ENCODE measurements at places on chromosomes 5 and 9. TPM values are rescaled to one million over a fixed set of nuclear protein-coding genes. Genes with fewer than 3 reads are reported as not detected.

GRCh38 chr5:128341056-128341455 is 197.0 kb downstream of the FBN2 start:
- DNase-seq, result no peak

DNA sequence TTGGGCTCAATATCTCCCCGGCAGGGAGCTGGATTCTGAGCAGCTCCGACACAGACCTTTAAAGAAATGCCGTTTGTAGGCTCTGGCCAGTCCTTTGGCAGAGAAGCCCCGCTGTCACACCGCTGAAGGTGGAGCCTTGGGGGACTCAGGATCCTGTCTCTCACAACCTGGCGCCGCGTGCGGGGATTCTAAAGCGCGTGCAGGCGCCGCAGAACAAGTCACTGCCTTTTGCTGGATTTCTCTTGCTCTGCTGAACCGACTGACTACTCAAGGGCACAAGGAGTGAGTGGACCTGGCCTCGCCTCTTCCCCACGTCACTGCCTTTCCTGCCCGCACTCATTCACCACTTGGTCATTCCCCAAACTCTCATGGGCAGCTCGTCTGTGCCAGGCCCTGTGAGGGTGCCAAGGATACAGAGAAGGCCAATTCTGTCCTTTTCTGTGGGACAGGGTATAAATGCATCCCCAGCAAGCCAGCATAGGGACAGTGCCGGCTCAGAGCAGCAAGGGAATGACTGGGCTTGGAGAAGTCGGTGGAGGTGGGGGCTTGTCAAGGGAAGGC is 69.3 kb downstream of the CRB2 start:
- no peak for DNase-seq

- DNase-seq, result no peak
Measured at GRCh38 chr9:30812821-30813220, 1571.6 kb upstream of the ACO1 start.

DNA sequence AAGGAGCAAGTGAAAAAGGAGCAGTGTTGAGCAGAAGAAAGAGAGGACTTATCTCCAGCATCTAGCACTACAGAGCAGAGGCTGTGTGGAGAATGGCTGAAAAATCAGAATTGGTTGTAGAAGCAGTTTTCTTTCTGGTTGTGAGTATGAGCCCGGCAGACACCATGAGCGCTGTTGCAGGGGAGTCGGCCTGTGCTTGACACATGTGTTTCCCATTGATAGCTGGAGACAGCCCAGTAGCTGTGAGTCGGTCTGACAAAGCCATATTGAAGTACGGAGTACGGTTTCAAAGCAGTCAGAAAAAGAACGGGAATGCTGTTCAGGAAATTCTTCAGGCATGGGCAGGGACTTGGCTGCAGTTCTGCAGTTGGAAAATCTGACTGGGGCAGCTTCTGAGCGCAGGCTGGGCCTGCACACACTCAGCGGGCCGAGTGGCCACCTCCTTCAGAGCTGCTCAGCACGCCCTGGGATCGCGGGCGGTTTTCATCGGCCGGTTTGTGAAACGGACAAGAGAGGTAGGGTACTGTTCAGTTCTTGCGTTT is at the start of gene SGCD:
TSS of gene SGCD (plus strand) at position 447 of the 542 bp plus-strand sequence.
- DNase-seq, result no peak

DNA sequence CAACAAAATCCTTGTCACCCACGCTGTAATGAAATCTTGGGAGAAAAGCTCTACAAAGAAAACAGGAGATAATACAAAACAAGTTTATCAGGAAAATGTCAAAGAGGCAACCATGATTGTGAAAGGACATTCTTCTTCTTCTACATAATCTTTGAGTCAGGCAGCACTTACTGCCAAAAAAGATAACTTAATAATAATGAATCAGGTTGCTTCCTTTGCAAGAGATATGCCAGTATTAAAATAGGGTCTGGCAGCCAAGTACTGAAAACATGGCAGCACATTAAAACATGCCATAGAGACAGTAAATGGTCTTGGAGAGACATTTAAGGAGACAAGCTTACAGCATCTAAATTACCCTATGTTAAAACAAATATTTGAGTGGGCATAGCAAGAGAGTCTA is 1573.4 kb downstream of the EFNA5 start:
- DNase-seq, result no peak

DNA sequence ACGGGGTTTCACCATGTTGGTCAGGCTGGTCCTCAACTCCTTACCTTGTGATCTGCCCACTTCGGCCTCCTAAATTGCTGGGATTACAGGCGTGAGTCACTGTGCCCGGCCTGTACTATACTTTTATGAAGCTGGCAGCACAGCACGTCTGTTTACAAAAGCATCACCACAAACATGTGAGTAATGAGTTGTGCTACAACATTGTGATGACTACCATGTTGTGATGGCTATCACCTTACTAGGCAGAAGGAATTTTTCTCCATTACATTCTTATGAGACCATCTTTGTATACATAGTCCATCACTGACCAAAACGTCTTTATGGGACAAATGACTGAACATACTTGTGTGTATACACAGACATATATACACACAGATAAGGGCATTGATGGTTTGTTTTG is 1019.0 kb downstream of the CDH18 start:
- DNase-seq, result no peak

The SUSD3 gene
- 11.3 TPM for total RNA-seq

The CYSRT1 gene
- 4.3 TPM for total RNA-seq

The TEK gene
- 0.15 TPM for total RNA-seq

GRCh38 chr5:72468024-72468423 is 39.2 kb downstream of the ZNF366 start:
- DNase-seq, result no peak

DNA sequence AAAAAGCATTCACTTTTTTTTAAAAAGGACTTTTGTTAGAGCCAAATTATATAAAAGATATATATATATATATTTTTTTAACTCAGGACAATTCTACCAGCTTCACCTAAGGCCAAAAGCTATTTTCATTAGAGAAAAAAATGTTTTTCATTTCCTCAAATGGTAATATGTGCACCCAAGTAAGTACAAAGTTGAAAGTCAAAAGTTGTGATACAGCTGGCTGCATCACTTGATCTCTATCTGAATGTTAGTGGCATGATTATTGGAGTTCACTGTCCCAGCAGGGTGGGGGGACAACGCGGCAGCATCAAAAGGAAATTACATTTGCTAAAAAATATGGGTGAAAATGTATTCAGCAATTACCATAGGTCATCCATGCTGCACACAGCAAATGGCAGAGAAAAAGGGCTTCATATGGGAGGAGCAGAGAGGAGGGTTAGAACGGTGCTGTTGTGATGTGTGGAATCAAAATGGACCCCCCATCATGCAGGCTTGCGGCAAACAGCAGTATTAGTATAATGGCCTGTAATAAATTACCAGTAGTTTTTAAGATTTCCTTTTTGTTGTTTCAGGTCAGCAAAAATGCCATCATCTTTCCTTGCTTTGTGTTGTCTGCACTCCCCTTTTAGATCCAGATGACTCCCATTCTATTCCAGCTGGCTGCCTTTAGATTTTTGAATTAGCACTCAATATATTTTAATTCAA is 253.7 kb downstream of the MAT2B start:
- no peak for DNase-seq
